ENCODE measurements at places on chromosomes 2 and 18. TPM values are rescaled to one million over a fixed set of nuclear protein-coding genes. Genes with fewer than 3 reads are reported as not detected.

RGPD3 gene
- 0.09 TPM for total RNA-seq

GPBAR1 gene
- total RNA-seq, result 0.37 TPM

ABHD1 gene
- not detected for total RNA-seq

C2orf15 gene
- not detected for total RNA-seq

SNRPD1 gene
- total RNA-seq, result 11.9 TPM
